ENCODE measurements at places on chromosomes 2 and 18.

GRCh38 chr2:85724731-85725181 lies 29.0 kb upstream of the ATOH8 start:
- DNase-seq, result no peak

DNA sequence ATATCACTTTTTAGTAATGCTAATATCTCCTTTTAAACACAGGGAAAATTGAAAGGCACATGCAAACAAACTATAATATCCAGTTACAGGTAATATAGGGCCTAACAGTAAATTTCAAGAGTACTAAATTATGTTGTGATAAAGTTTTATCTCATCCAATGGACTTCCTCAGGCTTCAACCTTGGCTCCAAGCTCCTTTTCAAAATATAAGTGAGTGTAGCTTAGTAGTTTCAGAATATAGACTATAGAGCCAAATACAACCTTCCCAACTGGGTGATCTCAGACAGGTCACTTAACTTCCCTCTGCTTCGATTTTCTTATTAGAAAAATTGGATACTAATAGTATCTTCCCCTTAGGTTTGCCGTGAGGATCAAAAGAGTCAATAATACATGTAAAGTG lies 93.5 kb upstream of the PARD3B start:
- no peak for DNase-seq

DNA sequence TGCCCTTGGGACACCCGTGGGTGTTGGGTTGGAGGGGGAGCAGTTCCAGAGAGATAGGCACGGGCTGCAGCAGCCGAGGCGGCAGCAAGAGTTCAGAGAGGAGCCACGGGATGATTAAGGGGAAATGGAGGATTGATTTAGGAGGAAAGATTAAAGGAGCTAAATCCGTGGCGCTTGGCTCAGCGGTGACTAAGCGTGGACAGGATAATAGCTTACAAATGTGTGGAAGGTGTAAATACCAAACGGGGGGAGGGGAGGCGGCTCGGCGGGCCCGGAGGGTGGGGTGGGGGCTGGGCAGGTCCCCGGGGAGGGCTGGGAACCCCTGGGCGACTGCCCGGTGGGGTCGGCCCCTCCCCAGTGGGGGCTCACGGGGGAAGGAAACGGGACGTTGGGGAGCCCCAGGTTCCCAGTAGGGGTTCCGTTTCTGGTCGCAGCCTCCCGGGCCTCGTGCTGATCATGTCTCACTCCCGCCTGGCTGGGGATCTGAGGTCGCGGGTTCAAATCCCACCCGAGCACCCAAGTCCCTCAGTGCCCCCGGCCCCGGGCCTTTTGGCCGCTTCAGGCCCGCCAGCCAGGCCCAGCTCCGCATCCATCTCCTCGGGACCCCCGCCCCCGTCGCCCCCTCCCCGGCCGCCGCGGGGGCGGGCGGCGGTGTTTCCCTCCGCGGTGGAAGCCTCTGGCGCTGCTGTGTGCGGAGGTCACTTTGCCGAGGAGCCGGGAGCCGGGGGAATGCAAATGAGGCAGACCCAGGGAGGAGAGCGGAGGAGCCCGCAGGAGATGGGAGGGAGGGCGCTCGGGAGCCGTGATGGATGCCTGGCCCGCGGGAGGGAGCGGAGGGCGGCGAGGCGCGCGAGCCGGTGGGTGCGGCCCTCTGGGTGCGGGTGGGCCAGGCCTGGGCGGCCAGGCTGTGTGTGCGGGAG lies 8.1 kb downstream of the ASIC4 start:
- DNase-seq, result no peak

GRCh38 chr2:233822101-233822771 lies 32.1 kb downstream of the HJURP start:
- DNase-seq, result no peak

GRCh38 chr2:120278901-120279300 lies 26.2 kb downstream of the RALB start:
- no peak for DNase-seq

DNA sequence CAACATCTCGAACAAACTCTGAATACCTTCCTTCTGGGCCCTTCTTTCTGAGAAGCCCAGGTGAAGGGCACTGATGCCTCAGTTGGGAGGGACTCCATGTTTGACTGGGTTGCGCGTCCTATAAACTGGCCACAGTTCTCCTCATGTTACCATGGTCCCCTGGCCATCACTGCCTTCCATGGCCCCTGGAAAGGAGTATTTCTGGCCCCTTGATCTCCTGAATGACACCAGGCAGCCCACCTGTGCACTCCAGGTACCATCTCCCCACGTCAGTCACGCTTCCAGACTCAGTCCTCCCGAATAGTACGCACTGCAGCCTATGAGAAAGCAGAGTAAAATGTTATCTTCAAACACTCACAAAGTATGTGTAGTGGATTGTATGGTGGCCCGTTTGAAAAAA lies 73.9 kb downstream of the ACKR3 start:
- DNase-seq, result no peak

DNA sequence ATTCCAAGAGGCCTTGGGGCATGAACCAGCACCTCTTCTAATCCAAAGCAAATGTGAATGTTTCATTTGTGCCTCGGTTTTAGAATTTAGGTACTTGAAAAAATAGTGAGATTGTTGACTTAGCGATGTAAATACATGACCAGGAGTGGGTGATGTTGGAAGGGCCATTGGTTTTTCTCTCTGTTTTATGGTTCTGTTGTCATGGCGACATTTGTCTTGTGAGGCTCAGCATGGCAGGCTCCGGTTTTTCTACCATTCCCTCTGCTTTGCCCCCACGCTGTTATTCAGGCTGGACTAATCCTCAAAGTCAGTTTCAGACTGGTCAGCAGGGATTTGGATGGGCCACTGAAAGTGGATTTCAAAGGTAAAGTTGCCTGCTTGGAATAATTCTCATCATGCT lies 255.4 kb downstream of the ALPK2 start:
- no peak for DNase-seq

DNA sequence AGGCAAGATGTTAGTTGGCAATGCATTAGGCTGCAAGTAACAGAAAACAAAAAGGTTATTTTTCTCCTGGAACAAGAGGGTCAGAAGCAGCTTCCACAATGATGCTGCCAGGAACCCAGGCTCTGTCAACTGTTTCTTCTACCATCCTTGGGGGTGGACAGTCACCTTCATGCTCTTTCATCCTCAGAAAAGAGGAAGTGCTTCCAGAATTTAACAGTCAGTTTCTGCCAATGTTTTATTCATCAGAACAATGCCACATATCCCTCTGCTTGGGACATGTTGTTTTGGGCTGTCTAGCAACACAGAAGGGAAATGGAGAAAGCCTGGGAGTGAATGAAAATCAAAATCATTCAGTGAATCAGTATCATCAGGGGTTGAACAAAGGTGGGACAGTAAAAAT lies 7.1 kb downstream of the TMEM182 start:
- DNase-seq, result no peak

DNA sequence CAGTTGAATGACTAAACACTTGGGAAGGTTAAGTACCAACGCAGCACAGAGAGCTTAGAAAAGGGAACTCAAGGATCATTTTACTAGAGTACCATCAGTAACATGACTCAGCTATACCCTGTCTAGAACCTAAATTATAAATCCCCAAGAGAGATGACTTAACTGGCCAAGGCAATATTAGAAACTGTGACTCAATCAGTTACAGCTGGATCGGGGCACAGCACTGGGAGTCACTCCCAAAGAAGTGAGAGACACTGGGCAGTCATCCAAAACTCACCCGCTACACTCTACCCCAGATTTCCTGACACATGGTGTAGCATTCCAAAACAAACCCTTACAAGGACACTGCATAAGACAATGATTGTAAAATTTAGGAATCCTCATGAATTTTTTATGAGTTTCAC lies 17.7 kb downstream of the IWS1 start:
- DNase-seq, result no peak

- no peak for DNase-seq
These were observed 219.6 kb downstream of the CD226 start for GRCh38 chr18:69727912-69728572.

- no peak for DNase-seq
These were observed 134.0 kb upstream of the SERTAD2 start for GRCh38 chr2:64787698-64788097.

GRCh38 chr18:37598396-37598795 lies 32.8 kb upstream of the CELF4 start:
- no peak for DNase-seq

DNA sequence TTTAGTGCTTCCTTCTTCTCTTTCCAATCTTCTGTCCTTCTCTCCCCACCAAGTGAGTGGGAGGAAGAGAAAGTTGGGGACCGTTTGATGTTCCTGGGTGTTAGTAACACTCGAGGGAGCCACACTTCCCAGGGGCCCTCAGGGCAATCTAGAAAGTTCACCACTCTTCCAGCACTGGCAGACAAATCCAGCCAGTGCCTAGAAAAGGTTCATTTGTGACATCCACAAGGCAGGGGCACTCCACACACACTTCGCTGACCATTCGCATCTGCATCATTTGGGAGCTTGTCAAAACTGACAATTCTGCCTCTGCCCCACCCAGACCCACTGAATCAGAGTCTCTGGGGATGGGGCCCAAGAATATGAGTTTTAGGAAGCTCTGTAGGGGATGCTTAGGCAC lies 86.8 kb upstream of the ST3GAL5 start:
- no peak for DNase-seq

All from stimulated activated CD4-positive, alpha-beta T cell treated with anti-CD3 and anti-CD28 coated beads, Interleukin-1b, Interleukin-23, amount 100 ng/mL, for 48 hours (primary cell).